Urinary bladder (tissue), 4 donors: ENCODE measurements at places on chromosomes 7 and 10.
A peak's percentile ranks its signal among the peaks of the same experiment; 100 is the strongest.

- DNase-seq = no peak
These were observed 7.2 kb downstream of the TNS3 start for GRCh38 chr7:47574482-47575329.

DNA sequence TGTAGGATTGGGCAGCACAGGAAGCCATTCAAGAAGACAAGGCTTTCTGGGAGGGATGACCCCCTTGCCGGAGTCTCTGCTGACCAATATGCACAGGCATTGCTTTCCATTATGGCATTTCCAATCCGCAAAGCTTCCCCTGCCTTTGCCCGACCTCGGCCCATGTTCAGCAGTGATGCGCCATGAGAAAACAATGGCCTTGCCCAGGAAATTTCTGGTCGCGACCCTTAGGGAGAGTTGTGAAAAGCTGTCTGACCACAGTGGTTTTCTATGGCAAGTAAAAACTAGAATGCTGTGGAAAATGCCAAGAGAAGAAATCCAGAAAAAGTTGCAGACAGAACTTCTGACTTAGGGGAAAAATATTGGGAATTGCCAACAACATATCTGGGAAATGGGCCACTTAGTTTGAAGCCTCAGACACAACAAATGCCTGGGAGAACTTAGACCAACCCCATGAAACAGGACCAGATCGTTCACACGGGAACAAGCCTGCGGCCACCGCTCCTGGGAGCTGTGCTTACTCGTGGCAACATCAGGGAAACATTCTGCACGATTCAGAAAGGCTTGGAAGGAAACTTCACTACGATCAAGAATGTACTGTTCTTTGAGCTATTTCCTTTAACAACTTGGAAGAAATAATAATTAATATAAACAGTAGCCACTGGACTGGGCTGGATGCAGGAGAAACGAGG is 512.4 kb downstream of the TNS3 start:
- DNase-seq = no peak

DNA sequence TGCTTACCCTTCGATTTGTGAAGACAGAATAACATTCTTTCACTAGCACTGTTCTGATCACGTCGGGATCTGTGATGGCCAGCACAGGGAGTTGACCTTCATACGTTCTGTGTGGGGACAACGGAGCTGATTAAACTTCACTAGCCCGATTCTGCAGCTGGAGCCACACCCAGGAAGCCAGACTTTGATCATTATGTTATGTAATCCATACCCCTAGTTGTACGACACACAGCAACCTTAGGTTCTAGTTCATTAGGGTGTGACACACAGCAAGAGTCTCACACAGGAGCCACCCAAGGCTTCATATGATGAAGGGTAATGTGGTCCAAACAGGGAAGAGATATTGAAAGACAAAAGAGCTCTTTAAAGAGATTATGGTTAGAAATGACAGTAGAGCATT is 7.2 kb downstream of the CYP3A5 start:
- no peak for DNase-seq

- DNase-seq = no peak
These were observed 229.1 kb downstream of the PLXNA4 start for GRCh38 chr7:132347123-132347522.

DNA sequence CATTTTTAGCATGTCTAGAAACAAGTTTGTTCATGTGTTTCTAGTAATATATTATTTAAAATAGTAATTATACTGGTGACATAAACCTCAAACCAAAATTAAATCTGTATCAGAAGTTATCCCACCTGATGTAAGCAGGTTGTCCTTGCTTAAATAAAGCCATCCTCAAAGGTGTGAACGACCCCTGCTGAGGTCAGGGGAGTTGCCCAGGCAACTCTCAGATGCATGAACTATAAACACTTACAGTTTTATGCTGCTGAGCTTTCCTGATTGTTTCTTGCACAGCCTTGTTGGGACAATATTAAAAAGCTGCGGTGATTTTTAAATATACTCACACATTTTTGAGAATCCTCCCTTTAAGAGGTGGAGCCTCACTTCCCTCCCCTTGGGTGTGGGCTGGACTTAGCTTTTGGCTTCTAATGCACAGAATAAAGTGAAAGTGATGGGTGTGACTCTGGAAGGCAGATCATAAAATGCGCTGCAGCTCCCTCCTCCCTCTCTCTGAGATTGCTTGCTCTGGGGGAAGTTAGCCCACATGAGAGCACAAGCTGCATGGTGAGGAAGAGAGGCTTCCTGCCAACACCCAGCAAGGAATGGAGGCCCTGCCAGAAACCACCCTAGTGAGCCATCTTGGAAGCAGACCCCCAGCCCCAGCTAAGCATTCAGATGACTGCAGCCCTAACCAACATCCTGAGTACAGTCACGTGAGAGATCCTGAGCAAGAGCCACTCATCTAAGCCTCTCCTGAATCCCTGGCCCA is 152.7 kb downstream of the SKIDA1 start:
- peak; percentile 89 for DNase-seq

DNA sequence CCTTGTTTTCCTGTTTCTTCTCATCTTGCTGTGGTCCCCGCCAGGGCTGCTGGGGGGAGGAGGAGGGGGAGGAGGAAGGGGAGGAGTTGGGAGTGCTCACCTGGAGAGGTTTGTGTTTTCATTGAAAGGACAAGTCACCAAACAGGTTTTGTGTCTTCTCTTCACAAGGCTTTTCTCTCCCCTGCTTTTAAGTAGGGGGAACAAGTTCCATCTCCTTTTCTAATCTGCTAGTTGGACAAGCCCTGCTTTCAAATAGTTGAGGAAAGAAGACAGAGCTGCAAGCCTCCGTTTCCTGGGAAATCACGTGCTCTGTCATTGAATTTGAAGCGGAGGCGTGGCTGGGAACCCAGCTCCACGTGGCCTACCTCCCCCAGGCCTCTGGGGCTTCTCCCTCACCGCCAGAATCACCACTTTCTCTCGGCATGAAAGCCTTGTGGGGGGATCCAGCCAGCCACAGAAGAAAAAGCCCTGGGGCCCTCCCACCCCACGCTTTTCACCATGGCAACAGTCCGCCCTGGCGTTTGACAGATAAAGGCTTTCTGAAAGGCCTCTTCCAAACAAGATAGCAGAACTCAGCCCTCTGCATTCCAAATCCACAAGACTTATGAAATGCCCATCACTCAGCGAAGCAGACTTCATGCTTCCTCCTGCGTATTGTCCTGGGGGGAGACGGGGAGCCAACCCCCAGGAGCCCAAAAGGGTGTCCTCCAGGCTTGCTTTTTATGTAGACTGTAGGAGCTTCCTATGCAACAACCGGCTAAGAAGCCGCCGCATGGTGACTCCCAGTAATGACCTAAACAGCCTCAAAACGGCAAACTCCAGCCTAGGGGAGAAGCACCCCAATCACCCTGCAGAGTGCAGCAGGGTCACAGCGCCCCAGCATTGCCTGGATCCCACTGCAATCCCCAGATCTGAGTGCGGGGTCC is 51.7 kb downstream of the PROSER2 start:
- DNase-seq = peak; percentile 74

DNA sequence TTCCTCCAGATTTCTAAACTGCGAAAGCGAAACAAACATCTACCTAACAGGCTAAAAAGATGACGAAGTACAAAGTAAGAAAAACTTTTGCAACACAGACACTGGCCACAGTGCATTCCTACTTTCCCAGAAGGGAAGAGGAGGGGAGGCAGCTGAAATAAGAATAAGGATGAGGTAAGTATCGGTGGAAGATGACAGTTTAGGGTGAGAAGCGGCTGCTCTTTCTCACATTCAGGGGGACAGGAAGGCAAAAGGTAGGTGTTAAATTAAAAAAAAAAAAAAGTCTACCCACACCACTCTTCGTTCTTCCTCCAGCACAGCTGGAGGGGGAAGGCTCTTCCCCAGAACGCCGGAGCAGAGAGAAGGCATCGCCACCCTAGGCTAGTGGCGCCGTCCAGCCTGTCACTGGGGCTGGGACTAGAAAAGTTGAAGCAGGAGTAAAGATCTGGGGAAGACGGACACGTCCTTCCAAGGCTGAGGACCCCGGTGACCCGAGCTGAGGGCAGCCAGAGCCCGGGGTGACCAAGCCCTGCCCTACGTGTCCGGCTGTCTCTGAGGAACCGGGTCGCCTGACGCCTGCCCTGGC is 846 bp downstream of the DNAJC1 start:
- no peak for DNase-seq

DNA sequence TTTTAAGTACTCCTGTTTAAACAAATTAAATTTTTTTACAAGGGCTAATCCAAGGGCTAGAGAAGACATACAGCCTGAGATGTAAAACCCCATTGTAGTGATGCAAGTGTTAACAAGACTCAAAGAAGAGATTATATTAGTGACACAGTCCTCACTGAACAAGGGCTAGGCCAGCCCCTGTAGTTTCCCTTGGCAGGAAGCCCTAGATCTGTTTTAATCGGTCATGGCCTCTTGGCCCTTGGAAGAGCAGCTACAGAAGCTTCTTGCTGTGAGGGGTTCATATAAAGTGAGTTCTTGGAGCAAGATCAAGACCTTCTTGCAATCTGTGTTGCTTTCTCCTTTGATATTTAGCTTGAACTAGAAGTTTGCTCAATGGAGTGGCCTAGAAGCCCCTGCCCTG is 1339.4 kb downstream of the XPNPEP1 start:
- no peak for DNase-seq

DNA sequence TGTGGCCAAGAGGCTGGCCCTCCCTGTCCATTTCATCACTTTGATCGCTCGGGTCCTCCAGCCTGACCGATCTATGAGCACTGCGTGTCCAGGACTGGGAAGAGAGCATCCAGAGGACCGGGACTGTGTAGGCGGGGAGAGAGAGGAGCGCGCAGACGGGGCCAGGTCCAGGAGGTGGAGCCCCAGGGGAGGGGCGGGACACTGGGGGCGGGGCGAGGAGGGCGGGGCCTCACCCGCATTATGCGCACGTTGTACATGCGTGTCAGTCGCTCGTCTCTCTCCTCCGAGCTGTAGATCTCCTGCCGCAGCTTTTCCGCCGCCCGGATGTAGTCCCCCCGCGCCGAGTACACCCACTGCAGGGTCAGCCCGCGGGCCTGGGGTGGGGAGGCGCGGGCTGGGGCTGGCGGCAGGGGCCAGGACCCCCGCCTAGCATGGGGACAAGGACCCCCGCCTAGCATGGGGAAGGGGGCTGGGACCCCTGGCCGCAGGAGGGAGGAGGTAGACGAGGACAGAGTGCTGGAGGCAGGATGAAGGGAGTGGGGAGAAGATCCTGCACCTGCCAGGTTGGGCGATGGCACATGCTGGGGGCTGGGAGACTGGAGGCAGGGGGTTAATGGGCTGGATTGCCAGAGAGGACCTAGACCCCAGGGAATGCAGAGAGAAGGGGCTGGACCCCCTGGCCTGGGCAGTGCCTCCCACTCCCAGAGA is 14.3 kb downstream of the MOSPD3 start:
- DNase-seq = no peak

DNA sequence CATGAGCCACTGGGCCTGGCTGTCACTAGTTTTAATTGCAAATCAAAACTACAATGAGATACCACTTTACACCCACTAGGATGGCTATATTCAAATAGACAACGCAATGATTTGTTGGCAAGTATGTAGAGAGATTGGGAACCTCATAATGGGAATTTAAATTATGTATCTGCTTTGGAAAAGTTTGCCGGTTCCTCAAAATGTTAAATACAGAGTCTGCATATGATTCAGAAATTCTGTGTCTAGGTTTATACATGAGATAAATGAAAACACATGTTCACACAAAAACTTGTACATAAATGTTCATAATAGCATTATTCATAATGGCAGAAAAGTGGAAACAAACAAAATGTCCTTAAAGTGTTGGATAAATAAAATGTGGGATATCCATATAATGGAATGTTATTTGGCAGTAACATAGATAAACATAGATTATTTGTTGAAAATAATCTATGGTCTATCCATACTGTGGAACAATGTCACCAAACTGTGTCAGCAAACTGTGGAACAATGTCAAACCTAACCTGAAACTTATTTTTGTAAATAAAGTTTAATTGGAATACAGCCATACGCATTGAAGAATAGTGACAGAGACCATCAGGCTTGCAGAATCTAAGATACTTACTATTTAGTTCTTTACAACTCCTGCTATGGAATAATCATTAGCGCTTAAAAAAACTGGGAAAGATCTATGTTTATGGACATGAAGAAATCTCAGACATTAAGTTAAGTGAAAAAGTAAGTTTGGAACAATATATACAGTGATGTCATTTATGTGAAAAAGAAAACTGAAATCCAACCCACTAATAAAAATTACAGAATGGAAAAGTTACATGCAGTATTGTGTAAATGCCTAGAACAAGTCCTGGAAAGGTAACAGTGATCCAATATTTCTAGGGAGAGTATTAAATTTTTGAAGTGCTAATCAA is 70.9 kb downstream of the CCDC7 start:
- no peak for DNase-seq

GRCh38 chr10:47101807-47102206 is 190.6 kb downstream of the PTPN20 start:
- no peak for DNase-seq

GRCh38 chr10:117885206-117885829 is 161.4 kb downstream of the RAB11FIP2 start:
- DNase-seq = no peak

DNA sequence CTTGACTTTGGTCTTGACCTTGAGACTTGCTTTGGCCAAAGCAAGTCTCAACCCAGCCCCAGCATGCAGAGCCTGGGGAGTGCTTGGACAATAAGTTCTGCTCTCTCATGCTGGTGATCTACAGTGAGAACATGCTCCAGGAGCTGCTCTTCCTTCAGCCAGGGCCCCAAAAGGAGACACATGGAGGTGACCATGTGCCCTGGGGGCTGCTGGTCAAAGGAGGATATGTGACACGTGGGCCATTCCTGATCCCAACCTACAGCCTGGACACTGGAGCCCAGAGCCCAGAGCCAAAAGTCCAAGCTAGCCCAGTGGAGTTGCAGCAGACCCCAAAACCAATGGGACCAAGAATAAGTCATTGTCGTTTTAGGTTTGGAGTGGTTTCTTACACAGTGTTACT is 78.2 kb upstream of the CHST15 start:
- DNase-seq = no peak

DNA sequence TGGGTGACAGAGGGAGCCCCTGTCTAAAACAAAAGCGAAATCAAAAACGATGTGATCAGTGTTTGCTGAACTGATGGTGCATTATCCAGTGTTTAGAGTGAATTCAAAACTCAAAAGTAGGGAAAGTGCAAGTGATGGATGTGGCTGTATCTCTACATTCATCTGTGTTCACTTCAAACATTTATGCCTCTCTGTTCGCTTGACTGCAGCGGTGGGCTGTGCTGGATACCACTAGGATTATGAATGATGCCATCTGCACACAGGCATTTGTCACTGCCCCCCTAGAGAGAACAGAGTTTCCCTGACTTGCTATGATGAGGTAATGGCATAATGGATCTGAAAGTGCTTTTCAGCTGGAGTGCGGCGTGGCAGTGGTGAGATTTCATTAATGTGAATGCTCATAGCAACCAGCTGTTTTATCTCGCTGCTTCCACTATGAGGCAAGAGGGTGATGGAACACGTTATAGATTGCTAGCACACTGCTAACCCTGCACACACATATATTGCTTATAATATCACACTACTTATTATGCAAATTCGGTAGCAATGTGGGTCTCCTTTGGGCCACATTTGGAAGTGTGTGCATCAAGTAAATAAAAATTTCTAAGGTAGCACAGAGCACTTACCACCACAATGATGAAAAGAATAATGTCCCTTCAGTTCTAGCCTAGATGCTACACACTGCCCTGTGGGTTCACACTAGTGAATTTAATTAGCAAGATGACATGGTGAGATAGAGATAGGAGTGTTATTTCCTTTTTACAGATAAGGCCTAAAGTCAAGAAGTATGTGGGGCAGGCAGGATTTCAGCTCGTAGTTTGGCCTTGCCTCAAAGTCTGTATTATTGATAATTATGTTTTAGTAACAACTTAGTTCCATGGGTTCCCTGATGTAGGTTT is 164.7 kb downstream of the CAMK1D start:
- DNase-seq = no peak
